ENCODE measurements at places on chromosomes 12 and 14.

DNA sequence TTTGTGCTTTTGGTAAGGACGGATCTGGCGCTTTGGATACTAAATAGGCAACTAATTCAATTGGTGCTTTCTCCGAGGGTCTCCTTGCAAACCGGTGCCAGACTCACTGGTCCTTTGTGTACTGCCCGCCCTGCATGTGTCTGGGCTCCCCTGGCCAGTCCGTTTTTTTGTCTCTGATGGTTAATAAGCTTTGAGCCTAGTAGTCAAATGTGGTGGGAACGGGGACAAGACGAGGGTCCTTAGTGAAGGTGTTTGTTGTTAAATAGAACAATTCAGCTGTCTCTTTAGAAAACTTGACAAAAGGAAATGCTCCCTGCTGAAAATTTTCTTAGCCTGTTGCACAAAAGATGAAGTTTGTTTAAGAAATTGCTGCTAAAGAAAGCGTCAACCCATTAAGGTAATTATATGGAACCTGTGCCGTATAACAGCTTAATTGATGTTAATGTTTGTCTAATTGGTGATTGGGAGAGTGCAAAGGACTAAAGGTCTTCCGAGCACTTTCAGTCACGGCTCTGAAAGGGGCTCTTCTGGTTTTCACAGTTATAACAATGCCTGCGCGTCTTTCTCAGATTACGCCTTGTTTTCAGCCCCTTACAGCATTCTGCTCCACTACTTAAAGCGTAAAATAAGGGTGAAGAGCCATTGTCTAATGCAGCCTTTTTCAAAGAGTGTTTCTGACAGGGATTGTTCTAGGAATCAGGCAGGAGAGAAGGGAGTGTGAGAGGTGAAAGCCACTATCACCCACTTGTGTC lies 537.4 kb downstream of the PRKD1 start:
- no peak for DNase-seq

GRCh38 chr12:38998887-38999482 lies 93.6 kb upstream of the CPNE8 start:
- DNase-seq: no peak

- peak; percentile 27 for DNase-seq
Observed at GRCh38 chr12:20368651-20369304, 441 bp downstream of the PDE3A start.

- no peak for DNase-seq
Observed at GRCh38 chr12:79826267-79827128, 108.4 kb downstream of the PPP1R12A start.

- no peak for DNase-seq
Observed at GRCh38 chr14:32259368-32260013, 56.4 kb upstream of the RNU6-8 start.

- no peak for DNase-seq
Observed at GRCh38 chr12:12007001-12007712, 63.6 kb upstream of the BCL2L14 start.

- DNase-seq: no peak
Observed at GRCh38 chr12:68231229-68231628, 5.6 kb upstream of the IL26 start.

GRCh38 chr14:96065661-96066459 lies 26.7 kb downstream of the C14orf132 start:
- no peak for DNase-seq

- no peak for DNase-seq
Observed at GRCh38 chr12:72219937-72220336, 52.2 kb upstream of the TRHDE start.

GRCh38 chr14:22152161-22152870 lies 436.7 kb downstream of the DAD1 start:
- DNase-seq: no peak

GRCh38 chr14:99309220-99309766 lies 37.3 kb upstream of the BCL11B start:
- no peak for DNase-seq

GRCh38 chr14:33938131-33938949 lies 12.5 kb downstream of the EGLN3 start:
- no peak for DNase-seq

GRCh38 chr14:56899829-56900228 lies 89.5 kb upstream of the OTX2 start:
- DNase-seq: no peak

DNA sequence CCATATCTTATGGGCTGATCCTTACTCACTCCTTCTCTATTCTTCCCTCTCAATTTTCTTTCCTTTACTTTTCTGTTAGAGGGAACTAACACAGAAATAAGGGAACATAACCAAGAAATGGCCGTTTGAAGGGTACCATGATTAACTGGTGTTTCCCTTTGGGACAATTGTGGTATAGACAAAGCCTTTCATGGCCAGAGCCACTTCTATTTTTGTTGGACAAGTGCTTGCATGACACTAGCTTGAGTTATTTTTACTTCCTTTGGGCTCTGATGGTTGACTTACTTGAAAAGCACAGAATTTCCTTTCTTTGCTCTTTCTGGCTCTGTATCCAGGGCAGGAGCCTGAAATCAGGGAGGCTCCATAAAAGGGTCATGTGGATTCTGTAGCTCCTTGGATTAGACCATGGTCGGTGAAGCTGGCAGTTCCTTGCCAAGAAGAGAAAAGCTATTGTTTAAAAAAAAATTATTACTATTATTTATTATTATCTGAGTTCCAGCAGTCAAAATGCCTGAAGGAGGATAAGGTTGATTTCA lies 130.6 kb downstream of the KTN1 start:
- DNase-seq: no peak

DNA sequence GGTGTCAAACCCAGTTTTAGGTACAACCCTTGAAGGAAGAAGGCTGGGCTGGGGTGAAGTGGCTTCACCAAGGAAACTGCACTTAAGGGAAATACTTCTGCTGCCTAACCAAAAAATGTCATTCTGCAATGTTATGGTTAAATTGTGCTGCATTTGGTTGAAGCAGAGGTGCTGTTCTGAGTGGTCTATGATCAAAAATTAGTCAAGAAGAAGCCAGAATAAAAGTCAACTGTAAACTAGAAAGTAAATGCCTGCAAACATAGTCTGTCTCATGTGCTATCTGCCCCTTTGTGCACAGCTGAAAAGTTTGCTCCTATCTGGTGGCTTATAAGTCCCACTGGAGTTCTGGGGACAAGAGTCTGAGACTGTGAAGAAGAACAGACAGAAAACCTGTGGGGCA lies 158.8 kb downstream of the C12orf42 start:
- no peak for DNase-seq

Data from inflammatory macrophage treated with lipopolysaccharide for 1 hour (primary cell).